ENCODE measurements at places on chromosomes 5 and 9. TPM values are rescaled to one million over a fixed set of nuclear protein-coding genes. Genes with fewer than 3 reads are reported as not detected.

Gene LCN10
- total RNA-seq = not detected

Gene SHC3
- 1.9 TPM for total RNA-seq

Gene CCNJL
- 6.2 TPM for total RNA-seq

Gene PHPT1
- 91.8 TPM for total RNA-seq

Gene NFIB
- 48.7 TPM for total RNA-seq

Gene TLX3
- total RNA-seq = not detected

Gene NUP155
- 54.6 TPM for total RNA-seq

Gene REEP2
- 1.4 TPM for total RNA-seq

Gene FOXI1
- total RNA-seq = not detected

Gene N4BP3
- 28.1 TPM for total RNA-seq

Gene PIP5K1B
- not detected for total RNA-seq

Gene IRX1
- under 0.01 TPM for total RNA-seq

Gene CETN3
- total RNA-seq = 8.8 TPM

Gene C5orf52
- total RNA-seq = not detected

Gene FGF18
- not detected for total RNA-seq

Gene CARD6
- 20.5 TPM for total RNA-seq

Gene KIF4B
- 0.30 TPM for total RNA-seq

Gene ZNF462
- 0.46 TPM for total RNA-seq

Gene CDX1
- not detected for total RNA-seq

Gene IL13
- not detected for total RNA-seq

Gene STKLD1
- total RNA-seq = 0.61 TPM

Gene PDZD2
- total RNA-seq = 9.4 TPM

Gene OR13C5
- not detected for total RNA-seq

Gene MEGF10
- 0.97 TPM for total RNA-seq

Gene GPR150
- 0.30 TPM for total RNA-seq

Gene GRXCR2
- not detected for total RNA-seq

Gene SPATA31C1
- not detected for total RNA-seq

Gene NAIP
- total RNA-seq = 1.9 TPM

Gene CTXN3
- under 0.01 TPM for total RNA-seq

Gene DIRAS2
- total RNA-seq = not detected

Gene COL23A1
- total RNA-seq = 0.15 TPM

Gene POU5F2
- total RNA-seq = 0.61 TPM

Gene SECISBP2
- 18.5 TPM for total RNA-seq

Gene OTP
- total RNA-seq = not detected
